ENCODE measurements at places on chromosomes 2 and 18.

- no peak for DNase-seq
Measured at GRCh38 chr2:95525294-95526035, 40.9 kb upstream of the TRIM43B start.

DNA sequence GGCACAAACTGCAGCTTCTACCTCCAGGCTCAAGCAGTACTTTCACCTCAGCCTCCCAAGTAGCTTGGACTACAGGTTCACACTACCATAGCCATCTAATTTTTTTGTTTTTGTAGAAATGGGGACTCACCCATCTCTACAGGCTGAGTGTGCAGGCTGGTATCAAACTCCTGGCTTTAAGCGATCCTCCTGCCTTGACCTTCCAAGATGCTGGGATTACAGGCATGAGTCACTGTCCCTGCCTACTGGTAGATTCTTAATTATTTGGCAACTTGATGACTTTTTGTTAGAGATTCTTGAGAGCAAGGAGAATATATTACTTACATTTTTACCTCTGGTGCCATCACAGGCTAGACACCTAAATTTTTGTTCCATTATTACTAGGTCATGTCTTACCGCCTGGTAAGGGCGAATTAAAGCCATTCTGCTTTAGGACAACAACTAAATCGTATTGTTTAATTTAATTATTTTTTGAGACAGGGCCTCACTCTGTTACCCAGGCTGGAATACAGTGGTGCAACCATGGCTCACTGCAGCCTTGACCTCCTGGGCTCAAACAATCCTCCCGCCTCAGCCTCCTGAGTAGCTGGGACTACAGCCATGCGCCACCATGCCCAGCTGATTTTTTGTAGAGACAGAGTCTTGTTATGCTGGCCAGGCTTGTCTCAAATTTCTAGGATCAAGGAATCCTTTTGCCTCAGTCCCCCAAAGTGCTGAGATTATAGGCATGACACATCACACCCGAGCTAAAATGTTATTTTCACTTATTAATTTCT, 15.7 kb downstream of the DYNC1I2 start:
- DNase-seq, result no peak

GRCh38 chr18:48796491-48797205, 154.1 kb downstream of the SMAD7 start:
- DNase-seq, result no peak

GRCh38 chr2:134232461-134232860, 21.4 kb upstream of the MGAT5 start:
- DNase-seq, result no peak

- DNase-seq, result no peak
Measured at GRCh38 chr2:50448556-50448955, 583.4 kb downstream of the NRXN1 start.

- DNase-seq, result no peak
Measured at GRCh38 chr18:26255695-26256622, 29.7 kb downstream of the TAF4B start.

DNA sequence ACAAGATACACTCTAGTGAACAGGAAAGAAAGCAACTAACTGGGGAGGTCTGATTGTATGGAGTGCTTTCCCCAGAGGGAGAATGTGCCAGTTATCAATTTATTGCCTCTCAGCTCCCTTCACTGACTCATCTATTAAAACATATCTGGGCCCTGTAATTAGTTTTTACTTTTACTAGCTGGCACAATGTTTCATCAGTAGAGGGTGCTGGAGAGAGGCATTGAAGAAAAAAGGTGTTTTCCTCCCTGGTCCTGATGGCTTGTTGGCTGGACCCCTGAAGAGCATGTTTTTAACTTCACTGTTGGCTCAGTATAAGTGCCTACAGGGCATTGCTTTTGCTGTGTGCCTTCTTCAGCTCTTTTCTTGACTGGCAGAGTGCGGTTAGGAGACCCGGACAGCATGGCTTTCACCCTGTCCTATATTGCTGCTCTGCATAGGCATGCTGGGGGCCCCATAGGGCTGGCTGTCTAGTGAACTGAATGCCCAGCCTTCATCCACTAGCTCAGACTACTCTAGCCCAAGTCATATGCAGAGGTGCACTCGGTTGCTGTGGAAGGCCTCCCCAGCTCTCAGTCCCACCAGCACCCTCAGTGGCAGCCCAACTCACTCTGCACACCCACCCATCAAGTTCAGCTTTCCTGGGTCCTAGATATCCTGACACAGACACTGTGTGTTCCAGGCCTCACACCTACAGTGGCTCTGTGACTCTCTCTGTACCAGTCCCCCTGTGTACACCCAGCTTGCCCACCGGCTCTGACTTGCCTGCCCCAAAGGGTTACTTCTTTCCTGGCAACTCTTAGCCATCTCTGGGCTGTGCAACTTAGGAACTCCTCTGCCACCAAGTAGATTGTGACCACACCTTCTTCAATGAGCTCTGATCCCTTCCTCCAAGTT, 62.3 kb upstream of the ACYP2 start:
- DNase-seq, result no peak

DNA sequence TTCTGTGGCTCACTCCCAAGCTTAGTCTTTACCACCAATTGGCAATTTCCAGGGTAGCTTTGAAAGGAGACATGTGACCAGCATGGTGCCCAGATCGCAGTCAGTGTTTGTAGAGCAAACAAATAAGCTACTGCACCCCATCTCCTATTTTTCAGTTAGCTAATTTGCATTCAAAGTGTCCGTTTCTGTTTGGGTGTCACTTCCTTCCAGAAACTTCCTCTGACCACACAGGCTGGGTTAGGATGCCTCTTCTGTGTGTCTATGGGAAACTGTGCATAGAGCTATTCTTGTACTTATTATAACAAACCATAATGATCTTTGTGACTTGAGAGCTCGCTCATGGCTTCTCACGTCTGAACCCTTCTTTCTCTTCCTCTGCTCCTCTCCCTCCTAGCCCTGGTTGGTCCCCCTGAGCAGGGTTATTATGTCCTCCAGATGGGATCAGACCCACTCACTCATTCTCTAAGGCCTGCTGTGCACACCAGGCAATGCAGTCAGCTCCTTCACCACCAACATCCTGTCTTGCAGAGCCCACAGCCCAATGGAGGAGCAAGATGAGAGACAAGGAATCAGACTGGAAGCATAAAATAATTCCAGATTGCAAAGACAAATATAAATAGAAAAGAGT, 101.2 kb upstream of the ALK start:
- DNase-seq, result no peak

DNA sequence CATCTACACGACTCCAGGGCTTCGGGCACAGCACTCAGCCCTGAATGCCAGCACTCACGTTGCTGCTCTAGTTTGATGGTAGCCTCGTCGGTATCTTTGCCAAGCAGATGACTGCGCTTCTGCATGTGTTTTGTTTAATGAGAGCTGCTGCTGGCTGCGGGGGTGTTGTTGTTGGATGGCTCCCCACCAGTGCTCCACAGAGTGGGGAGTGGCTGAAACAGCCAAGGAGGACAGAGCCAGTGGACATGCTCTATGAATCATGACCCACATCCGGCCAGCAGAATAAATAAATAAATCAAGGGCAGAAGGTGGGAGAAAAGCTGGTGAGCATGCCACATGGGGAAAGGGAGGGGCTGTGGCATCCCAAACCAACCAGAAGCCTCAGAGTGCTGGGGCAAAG, 131.2 kb upstream of the SOX11 start:
- DNase-seq, result no peak

DNA sequence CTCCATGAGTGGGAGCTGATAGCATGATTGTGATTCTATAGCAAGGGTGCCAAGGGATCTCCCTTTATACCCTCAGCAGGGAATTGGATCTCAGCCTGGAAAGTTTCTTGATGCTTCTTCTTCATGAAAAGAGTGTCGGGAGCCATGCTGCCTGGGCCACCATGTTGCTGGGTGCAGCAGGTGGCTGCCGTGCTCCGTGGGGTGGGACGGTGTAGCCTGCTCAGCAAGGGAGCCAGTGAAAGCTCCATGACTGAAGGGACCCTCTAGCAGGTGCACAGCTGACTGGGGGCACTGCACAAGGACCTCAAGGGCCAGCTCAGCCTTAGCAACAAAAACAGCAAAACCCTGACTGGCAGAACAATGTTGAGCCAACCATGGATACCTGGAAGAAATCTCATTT, 368.9 kb upstream of the HS6ST1 start:
- DNase-seq, result no peak
